Suppressor macrophage treated with lipopolysaccharide for 1 hour (primary cell): ENCODE measurements at places on chromosomes 3 and 15.

- DNase-seq, result no peak
Measured at GRCh38 chr15:89109238-89109637, 21.0 kb downstream of the ABHD2 start.

DNA sequence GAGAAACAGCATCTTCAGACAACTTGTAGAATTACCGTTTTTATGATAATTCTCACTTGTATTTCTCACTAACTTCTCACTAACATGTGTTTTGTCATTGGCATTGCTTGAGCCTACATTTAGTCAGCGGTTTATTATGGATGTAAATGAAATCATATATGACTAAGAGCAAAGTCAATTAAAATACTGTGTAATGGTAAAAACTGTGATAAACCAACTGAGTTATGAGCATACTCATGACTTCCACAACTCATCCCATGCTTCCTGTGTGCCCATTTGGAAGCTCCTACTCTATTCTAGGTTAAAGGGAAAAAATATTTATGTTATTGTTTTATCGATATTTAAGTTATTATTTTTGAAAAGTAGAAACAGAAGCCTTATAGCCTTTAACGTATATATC lies 12.8 kb downstream of the PXK start:
- no peak for DNase-seq

DNA sequence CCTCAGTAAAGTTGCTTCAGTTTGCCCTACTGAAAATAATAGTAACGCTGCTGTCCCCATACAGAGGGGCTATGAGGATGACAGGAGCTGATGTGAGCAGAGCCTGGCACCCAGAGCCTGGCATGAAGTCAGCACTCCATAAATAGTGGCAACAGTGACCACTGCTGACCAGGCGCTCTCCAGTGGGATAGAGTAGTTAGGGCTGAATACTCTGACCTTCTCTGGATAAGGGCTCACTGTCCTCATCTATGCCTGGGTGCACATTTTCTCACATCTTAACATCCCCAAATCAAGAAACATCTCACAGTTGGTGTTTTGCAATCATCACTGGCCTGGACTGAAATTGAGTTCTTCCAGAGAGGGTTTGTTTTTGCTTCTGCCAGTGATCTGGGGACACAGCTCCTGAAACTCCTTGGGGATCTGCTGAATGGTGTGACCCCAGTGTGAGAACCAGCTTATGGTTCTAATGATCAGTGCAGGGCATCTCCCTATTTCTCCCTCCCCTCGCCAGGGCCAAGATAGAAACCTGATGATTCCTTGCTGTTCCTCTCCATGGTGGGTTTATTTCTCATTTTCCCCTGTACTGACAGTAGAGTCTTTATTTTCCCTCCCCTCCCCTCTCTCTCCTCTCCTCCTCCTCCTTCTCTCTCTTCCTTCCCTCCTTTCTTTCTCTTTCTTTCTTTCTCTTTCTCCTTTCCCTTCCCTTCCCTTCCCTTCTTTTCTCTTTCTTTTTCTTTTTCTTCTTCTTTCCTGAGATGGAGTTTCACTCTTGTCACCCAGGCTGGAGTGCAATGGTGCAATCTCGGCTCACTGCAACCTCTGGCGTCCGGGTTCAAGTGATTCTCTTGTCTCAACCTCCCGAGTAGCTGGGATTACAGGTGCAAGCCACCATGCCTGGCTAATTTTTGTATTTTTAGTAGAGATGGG lies 3.5 kb upstream of the PCSK6 start:
- DNase-seq, result no peak

DNA sequence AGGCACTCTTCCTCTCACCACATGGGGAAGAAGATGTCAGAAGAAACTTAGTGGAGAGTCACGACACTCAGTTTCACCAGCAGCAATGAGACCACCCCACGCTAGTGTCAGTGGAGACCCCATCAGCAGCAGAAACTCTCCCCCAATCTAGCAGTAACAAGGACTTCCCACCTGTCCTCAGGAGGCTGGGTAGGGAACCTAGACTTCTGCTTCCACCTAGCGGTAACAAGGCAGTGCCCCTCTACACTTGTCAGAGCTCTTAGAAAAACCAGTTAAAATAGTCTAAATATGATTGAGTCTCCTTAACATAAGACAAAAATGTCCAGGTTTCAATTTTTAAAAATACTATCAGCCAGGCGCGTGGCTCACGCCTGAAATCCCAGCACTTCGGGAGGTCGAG lies 57.3 kb downstream of the TRAT1 start:
- no peak for DNase-seq

DNA sequence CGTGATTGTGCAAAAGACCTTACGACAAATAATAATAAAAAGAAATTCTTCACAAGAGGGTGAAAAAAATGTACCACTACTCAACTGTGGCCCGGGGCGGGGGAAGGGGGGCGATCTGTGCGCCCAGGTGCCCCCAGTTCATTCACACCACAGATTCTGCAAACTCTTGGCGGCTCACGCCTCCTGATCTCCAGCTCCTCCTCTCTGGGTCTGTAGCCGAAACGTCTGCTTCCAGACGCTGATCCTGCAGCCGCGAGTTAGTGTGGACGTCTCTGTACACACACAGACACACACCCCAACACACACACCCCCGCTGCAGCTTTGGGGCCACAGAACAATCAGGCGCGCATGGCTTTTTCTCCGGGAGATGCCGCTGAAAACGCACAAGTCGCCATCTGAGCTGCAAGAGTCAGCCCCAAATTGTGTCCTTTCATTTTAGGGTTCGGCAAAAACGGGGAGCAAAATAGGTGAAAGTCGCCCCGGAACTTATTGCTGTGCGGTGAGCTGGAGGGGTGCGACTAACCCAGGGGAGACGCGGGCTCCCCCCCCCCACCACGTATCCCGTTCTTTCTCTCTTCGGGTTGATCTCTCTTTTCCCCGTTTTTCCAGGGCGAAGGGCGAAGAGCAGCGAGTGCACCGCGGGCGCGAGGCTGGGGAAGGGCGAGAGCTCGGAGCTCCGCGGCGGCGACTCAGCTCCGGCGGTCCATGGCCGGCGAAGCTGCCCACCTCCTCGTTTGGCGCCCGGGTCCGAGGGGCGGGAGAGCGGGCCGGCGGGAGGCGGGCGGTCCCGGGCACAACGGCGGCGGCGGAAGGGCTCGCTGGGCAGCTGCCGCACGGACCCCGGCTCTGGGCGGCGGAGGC lies 505 bp upstream of the WNT5A start:
- peak; percentile 33 for DNase-seq

DNA sequence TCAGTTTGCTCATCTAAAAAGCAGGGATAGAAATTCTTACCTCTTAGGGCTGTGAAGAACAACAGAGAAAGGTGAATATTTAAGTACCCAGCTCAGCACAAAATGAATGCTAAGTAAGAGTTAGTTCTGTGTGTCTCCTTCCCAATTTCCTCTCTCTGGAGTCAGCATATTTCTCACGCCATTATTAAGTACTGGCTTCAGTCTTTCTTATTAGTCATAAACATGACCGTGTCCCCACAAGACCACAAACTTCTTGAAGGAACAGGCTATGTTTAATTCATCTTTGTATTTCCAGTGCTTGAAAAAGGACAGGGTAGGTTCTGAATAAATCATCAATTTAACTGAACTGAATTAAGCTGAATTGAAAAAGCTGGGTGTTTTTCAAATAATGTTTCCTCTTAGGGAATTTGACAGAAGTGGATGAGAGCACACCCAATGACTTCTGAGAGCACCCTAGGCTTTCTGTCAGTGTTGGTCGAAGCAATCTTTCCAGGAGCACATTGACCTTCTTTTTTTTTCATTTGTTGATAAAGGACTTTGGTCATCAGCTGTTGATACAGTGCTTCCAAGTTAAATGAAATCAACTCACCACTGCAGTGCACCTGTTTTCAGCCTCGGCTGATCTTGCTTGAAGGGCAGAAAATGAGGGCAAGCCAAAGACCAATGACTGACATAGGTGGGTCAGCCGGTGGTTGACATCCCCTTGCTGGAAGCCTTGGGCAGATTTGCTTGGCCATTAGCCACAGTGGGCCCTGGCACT lies 324.6 kb downstream of the MFSD1 start:
- peak; percentile 35 for DNase-seq
